Activated T-cell treated with anti-CD3 and anti-CD28 coated beads, Interleukin-2, amount 50 U/mL, for 24 hours (primary cell): ENCODE measurements at places on chromosomes 1 and 21.

GRCh38 chr1:7698641-7699040 is 72.5 kb upstream of the VAMP3 start:
- no peak for DNase-seq

- DNase-seq = no peak
These were observed 483 bp downstream of the TCEANC2 start for GRCh38 chr1:54053745-54054437.

- peak; percentile 43 for DNase-seq
These were observed 19.4 kb downstream of the PDE4B start for GRCh38 chr1:65812065-65812464.

DNA sequence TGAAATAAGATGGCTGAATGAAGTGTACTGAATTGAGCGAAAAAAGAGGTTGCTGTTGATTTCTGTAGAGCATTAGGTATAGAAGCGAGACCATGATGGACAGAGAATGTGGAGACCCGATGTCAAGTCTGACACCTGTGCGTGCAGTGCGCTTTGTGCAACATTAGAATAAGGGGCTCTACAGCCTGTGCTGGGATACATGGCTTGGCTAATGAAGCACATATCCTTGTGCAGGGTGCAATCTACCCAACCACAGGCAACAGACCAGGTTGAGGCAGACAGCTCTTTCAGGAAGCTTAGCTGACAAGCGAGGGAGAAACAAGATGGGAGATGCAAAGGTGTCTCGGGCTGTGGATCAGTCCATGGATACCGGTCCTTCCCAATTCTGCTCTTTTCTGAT is 18.9 kb downstream of the GPA33 start:
- DNase-seq = no peak

DNA sequence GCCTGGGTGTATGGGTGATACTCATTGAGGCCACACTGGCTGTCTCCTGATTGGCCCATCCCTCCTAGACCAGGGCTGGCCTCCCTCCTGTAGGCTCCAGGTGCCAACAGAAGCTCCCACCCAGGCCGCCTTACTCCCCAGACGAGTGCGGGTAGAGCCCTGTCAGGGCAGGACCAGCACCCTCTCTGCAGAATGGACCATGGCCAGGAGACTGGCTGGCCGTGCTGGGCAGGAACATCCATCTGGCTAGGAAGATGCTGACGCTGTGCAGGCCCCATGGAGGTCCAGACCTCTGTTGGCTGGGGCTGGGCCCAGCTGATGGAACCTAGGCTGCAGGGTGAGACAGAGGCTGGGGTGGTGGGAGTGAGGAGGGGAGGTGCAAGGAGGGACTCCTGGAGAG is 25.0 kb upstream of the EPB41 start:
- DNase-seq = no peak

DNA sequence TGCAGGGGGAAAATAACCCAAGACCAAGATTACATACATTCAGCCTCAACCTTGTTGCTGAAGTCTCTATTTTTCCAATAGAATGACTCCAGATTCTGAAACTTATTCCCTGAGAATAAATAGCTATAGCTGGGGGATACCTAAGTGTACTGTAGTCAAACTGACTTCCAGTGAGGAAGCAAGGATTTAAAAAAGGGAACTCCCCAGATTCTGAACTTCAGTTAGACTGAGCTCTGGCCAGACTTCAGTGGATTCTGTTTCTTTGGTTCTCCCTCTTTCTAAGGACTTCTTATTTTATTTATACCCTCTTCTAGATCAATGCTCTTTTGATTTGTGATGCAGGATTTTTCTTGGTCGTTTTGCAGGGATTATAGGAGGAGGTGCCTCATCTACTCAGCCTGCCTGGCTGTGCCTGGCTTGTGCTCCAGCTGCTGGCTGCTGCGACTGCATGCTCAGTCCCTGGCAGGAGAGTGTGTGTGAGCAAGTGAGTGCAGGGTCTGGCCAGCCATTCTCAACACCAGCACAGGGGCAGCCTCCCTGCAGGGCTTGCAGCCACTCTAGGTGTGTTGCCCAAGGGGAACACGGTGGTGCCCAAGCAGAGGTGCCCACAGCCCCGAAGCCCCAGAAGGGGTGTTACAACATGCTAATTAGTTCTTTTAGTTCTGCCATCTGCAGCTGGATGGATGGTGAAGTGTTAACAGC is 43.0 kb downstream of the SPATA17 start:
- no peak for DNase-seq

GRCh38 chr1:214337511-214337910 is 56.6 kb downstream of the SMYD2 start:
- DNase-seq = no peak

DNA sequence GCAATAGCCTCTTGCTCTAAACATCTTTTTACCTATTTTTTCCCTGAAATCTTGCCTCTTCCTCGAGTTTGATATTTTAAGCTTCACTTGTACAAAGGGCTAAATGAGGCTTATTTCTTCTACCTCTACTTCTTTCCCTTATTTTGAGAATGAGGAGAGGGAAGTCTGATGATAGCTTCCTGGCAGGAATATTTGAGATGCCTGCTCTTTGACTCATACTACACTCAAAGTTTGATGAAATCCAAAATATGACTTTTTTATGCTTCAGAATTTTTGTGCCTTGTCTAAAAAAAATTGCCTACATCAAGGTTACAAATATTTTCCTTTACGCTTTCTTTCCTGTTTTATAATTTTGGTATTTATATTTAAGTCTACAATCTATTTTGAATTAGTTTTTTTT is 624.4 kb upstream of the PLXNA2 start:
- DNase-seq = no peak

- DNase-seq = no peak
These were observed 689.5 kb upstream of the NCAM2 start for GRCh38 chr21:20308586-20309315.

DNA sequence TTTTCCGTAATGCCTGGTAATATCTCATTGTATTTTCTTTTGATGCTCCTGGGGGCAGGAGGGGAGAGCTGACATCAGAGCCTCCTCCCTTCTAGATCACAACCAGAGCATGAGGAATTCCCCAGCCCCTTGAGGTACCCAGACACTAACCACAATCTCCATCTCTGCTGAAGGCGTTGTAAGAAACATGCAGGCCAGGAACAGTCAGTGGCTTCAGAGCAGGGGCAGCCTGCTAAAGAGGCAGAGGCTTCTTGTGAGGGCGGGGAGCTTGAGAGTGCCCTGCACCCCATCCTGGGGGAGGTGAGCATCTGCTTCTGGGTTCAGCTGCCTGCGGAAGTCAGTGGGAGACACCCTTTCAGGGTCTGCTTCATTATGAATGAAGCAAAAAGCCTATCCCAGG is 19.0 kb downstream of the MAPKAPK2 start:
- DNase-seq = peak; percentile 69

DNA sequence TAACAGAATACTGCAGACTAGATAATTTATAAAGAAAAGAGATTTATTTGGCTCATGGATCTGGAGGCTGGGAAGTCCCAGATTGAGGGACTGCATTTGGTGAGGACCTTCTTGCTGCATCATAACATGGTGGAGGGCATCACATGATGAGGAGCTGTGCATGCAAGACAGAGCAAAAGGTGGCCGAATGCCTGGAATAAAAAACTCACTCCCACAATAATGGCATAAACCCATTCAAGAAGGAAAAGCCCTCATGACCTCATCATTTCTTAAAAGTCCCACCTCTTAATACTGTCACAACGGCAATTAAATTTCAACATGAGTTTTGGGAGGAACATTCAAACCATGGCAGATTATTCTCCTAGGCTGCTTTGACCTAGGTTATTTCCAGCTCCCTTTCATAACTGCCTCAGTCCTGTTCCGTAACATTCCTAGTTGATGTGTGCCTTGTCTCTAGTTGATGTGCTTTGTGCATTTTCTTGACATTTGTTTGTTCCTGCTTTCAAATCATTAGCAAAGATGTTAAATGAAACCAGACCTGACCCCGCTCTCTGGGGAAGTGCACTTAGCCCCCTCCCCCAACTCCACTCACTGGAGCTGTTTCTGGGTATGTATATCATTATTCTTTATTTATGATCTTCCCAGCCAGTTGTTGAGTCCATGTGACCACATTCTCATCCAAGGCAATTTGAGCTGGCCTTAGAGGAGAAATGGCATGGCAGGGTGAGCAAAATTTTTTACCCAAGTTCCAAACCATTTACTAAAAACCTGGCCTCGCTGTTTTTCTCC is 148.5 kb downstream of the GDAP2 start:
- no peak for DNase-seq

DNA sequence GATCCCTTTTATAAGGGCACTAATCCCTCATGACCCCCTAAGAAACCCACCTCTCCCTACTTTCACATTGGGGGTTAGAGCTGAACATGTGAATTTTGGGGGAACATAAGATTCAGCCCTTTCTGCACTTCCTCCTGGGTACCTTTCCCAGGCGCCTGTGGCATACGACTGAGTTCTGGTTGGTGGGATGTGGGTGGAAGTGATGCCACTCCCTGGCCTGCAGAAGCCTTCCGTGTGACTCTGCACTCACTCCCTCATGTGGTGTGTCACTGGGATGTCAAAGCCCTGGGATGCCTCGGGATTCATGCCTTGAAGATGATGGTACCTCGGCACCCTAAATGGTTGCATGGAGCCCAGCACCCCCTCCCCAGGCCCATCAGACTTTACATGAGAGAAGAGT is 28.3 kb upstream of the VASH2 start:
- DNase-seq = no peak

- no peak for DNase-seq
These were observed 75.9 kb downstream of the CAMTA1 start for GRCh38 chr1:6861075-6861724.

GRCh38 chr1:177385760-177386698 is 215.3 kb downstream of the BRINP2 start:
- DNase-seq = no peak

GRCh38 chr1:246569248-246570238 is 3.3 kb downstream of the CNST start:
- DNase-seq = peak; percentile 44

- DNase-seq = no peak
These were observed 229.5 kb downstream of the TRABD2B start for GRCh38 chr1:47767741-47768100.

- no peak for DNase-seq
These were observed 11.5 kb downstream of the SLC44A3 start for GRCh38 chr1:94831641-94832040.

DNA sequence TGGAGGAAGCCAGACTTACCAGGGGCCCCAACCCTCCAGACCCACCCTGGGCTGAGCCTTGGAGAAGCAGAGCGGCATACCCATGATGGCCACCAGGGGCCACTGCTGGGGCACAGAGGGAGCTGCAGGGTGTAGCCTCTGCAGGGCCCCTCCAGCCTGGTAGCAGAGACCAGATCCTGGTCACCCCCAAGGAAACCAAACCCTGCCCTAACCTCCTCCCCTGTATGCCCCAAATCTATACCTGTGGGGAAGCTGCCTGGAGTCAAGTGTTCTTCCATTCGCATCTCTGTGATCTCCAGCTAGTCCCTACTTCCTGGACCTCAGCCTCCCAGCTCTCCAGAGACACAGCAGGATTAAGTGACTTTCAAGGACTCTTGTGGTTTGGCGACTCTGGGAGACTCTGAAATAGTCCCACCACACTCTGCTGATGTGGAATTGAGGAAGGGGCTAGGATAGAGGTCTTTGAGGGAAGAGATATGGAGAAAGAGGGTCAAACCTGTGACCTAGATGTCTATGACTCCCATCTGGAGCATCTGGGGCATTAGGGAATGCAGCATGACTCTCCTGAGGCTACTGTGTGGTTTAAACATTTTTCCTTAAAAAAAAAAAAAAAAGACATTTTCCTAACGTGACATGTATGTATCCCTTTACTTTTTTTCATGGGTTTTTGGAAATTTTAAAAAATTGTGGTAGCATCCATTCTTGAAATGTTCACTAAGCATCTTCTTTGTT is 119.2 kb upstream of the IPO9 start:
- peak; percentile 73 for DNase-seq

DNA sequence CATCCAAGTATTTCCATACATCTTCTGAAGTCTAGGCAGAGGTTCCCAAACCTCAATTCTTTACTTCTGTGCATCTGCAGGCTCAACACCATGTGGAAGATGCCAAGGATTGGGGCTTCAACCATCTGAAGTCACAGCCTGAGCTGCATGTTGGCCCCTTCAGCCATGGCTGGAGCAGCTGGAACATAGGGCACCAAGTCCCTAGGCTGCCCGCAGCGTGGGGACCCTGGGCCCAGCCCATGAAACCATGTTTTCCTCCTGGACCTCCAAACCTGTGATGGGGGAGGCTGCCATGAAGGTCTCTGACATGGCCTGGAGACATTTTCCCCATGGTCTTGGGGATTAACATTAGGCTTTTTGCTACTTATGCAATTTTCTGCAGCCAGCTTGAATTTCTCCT is 729.8 kb downstream of the KCNT2 start:
- no peak for DNase-seq

- no peak for DNase-seq
These were observed 23.0 kb downstream of the ERICH3 start for GRCh38 chr1:74650561-74650960.

DNA sequence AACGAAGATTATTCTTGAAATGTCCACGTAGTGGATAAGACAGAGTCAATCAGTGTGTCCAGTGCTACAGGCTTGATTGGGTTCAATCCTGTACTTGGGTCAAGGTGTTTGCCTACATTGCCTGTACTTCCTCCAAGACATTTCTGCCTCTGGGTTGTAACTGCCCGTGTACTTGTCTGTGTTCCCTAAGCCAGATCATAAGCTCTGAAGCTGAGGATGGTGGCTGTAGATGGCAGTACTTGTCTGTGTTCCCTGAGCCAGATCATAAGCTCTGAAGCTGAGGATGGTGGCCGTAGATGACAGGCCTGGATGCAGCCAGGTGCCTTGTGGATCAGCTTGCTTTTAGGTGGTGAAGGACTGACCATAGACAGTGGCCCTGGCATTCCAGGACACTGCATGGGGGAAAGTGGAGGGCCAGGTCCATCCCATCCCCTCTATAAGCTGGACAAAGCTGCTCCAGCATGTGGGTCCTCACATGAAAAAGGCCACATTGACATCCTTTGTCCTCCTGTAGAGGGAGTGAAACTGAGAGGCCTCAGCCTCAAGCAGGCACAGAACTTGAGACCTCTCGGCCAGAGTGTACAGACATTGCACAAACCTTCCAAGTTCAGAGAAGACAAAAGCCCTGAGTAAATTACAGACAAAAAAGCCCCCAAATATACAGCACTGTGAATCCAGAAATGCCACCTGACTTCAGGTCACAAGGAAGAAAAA is 2.0 kb upstream of the SRM start:
- peak; percentile 32 for DNase-seq

- peak; percentile 28 for DNase-seq
These were observed 937 bp downstream of the PODN start for GRCh38 chr1:53062708-53063591.

DNA sequence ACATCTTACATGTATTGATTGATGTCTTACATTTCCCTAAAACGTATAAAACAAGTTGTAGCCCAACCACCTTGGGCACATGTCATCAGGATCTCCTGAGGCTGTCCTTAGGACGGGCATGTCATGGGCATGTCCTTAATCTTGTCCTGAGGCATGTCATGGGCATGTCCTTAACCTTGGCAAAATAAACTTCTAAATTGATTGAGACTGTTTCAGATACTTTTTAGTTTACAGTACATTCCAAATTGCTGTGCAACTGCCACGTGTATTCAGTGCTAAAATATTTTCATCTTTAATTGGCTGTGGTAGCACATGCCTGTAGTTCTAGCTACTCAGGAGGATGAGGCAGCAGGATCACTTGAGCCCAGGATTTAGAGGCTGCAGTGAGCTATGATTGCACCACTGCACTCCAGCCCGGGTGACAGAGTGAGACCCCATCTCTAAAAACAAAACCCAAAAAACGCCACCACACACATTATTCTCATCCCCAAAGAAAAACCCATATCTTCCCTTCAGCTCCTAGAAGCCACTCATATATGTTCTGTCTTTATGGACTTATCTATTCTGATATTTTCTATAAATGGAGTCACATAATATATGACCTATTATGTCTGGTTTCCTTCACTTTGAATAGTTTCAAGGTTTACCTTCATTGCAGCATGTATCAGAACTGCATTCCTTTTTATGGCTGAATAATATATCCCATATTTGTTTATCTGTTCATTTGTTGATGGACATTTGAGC is 96.0 kb upstream of the BTG3 start:
- no peak for DNase-seq
